8988T (cell line): ENCODE measurements at places on chromosomes 1 and 21.

DNA sequence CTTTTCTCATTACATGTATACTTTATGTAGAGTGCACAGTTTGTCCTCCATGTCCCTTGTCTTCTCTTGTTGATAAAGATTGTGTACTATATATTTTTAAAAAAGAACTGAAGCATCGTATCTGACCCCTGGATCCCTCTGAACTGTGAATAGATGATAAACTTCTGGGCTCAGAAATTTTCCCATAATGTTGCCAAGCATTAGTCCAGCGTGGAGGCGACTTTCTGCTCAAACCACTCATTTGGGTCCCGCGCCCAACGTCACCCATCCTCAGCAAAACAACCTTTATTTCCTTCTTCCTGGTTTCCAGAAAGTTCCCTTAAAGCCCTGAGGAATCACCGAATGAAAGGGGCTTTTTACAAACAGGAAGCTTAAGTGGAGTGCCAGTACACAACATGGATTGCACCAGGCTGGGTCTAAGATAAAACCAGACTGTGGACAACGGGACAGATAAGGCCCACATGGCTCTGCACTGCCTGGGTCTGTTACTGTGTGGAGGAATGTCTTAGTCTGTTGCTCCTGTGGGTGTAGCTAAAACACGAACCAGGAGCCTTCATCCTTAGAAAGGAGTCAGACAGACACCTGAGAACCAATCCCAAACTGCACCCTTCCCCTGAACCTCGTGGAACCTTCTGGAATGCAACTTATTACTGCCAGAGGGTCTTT lies 15.6 kb downstream of the EVA1C start:
- DNase-seq, result no peak

- no peak for DNase-seq
Measured at GRCh38 chr1:27152004-27152828, 2.7 kb downstream of the SLC9A1 start.

GRCh38 chr1:153888533-153888932 lies 34.2 kb downstream of the GATAD2B start:
- no peak for DNase-seq

DNA sequence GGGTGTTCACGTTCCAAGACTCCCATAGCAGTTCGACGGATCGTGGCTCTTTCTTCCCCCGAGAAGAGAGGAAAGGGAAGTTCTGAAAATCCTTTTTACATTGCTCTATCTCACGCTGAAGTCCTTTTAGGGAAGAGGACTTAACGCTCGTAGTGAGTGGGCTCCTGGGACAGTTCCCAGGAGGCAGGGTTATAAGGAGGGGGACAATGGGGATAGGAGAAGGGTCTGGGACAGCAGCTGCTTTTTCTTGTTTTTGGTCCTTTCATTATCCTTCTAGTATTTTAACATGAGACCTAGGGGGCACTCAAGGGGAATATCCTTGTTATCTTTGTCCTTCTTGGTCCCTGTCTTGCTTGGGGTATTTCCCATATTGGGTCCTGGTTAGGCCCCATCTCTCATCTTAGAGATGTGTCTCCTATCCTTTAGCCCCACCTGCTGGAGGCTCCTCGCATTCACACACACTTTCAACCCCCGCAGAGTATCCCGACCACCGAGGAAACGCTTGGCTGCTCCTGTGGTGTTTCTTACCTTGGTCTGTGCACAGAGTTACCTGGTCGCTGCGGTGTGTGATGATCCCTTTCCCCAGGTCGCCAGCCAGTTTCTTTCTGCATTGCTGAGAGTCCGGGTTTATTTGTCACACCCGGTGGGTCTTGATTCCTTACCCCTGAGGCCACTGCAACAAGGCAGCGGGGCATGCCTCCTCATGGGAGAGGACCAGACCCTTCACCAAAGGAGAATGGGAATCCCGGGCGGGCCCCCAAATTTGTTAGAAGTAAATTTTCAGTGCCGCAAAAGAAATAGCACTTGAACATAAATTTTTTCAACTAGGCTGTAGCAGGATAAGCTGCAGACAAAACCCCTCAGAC lies 29.7 kb downstream of the SCCPDH start:
- DNase-seq, result no peak

GRCh38 chr1:208201229-208201628 lies 43.0 kb downstream of the PLXNA2 start:
- peak; percentile 77 for DNase-seq

- no peak for DNase-seq
Measured at GRCh38 chr1:30368651-30369240, 354.6 kb downstream of the MATN1 start.

DNA sequence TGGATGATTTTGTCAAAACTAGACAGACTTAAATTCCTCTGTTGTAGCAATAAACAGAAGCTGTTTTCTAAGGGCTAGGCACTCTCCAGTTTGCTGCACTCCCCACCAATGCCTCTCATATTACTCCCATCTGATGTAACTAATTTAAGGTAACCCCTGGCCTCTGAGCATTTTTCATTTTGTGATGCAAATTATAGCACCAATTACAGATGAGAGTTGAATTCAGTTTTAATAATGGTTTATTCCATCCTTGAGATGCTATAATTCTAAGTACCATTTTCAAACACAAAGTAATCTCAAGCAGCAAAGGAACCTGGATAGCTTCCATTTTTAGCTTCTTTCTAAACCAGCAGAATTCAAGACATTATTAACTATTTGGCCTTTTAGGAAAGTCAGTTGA lies 280.4 kb upstream of the DAB1 start:
- DNase-seq, result no peak

GRCh38 chr1:93667642-93668041 lies 14.0 kb downstream of the BCAR3 start:
- no peak for DNase-seq

DNA sequence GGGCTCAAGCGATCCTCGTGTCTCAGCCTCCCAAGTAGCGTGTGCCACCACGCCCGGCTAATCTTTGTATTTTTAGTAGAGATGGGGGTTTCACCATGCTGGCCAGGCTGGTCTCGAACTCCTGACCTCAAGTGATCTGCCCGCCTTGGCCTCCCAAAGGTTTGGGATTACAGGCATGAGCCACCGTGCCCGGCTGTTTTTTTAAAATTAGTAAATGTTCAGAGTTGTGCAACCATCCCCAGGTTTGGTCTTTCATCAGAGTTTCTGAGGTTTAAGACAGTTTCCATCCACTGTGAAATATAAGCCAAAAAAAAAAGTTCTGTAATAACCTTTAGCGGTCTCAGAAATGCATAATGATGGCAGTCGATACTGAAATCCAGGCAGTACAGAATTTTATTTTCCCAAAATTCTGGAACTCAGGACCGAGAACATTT lies 550 bp upstream of the SYT11 start:
- no peak for DNase-seq

DNA sequence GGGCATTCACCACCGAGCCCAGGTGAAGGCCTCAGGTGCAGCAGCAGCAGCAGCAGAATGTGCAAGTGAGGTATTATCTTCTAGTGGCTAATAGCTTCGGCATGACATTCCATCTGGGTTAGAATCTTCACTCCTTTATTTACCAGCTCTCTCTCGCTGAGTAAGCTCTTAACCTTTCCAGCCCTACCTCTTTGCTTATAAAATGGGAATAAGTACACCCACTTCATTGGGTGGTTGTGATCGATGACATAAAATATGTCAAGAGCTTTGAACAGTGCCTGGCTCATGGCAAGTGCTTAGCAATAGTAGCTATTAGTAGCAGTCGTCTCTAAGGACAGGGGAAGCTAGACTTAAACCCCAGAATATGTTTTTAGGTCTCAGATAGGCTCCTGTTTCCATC lies 149.5 kb downstream of the NOS1AP start:
- DNase-seq, result no peak

DNA sequence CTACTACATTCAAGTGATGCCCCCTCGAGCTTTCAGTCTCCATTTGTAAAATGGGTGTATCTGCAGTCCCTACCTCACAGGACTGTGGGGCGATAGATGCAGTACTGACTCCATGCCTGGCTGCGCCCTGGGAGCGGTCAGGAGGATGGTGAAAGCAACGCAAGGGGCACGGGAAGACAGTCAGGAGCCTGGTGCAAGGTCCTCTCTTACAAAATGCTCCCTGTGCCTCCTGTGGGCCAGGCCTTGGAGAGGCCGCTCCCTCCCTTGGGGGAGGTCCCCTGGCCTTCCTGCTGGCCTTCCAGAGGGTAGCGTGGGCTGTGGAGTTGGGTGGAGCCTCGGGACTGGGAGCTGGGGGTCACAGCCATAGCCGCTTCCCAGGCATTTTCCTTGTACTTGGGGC lies 21.6 kb downstream of the FAM151A start:
- DNase-seq, result no peak

- no peak for DNase-seq
Measured at GRCh38 chr1:8019229-8019620, 6.9 kb downstream of the ERRFI1 start.

- DNase-seq, result no peak
Measured at GRCh38 chr21:46604975-46605766, at the start of gene S100B. Gene S100B, minus strand, starts transcription at chr21:46605082. Its CDS starts 2,667 bp downstream, at chr21:46602415.

GRCh38 chr1:53951697-53952096 lies 5.5 kb downstream of the LRRC42 start:
- no peak for DNase-seq

GRCh38 chr1:65297706-65298105 lies 11.6 kb upstream of the DNAJC6 start:
- no peak for DNase-seq

GRCh38 chr21:16302851-16303282 lies 573.1 kb downstream of the USP25 start:
- DNase-seq, result no peak

DNA sequence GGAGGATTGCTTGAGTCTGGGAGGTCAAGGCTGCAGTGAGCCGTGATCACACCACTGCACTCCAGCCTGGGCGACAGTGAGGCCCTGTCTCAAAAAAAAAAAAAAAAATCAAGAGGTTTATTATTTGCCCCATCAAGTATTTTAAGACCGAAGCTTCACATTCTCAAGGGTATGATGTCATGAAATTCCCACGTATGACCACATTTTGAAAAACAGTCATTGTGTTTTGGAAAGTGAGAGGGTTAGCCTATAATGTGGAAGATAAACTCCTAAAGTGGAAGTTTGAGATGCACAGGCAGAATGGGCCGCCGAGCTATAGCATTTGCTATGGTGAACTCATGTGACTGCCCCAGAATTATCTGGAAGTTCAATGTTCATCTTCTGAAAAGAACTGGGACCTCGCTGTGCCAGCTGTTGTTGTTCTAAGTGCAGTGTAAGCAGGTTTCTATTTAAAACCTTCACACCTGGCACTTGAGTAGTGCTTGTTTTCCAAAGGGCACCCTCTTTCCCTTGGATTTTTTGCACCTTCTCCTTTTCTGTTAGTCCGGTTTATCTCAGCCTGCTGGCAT lies 96.9 kb upstream of the SLC25A33 start:
- no peak for DNase-seq

DNA sequence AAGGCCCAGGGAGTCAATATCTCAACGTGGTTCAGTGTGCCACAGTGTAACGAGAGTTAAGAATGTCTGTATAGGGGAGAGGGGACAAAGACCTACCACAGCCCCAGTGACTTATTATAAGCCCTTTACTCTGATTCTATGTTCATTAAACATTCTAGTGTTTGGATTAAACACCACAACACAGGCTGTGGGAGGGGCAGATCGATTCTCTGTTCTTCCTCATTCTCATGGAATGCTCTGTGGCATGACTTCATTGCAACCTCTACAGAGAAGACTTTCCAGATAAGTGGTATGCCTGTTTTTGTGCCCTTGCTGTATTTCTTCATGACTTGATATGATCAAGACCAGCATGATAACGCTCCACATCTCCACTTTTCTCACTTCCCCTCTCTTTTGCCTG lies 39.0 kb upstream of the CD5L start:
- DNase-seq, result no peak

GRCh38 chr1:73948055-73948454 lies 249.9 kb downstream of the LRRIQ3 start:
- DNase-seq, result no peak

DNA sequence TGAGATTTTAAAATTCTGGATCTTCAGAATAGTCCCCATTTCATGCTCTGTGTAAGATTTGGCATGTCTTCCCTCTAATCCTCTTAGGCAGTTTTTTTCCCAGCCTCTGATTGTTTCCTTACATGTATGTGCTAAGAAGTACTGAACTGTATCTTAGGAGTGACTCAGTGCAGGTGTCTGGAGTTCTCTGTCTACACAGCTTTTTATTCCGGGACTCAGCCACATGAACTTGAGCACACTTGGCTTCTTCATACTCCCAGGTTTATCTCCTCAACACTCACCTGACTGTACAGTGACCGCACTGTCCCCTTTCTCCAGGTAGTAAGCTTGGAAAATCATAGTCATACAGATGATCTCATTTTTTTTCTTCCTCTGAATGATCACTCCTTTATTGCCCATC lies 50.7 kb downstream of the SYT14 start:
- no peak for DNase-seq

DNA sequence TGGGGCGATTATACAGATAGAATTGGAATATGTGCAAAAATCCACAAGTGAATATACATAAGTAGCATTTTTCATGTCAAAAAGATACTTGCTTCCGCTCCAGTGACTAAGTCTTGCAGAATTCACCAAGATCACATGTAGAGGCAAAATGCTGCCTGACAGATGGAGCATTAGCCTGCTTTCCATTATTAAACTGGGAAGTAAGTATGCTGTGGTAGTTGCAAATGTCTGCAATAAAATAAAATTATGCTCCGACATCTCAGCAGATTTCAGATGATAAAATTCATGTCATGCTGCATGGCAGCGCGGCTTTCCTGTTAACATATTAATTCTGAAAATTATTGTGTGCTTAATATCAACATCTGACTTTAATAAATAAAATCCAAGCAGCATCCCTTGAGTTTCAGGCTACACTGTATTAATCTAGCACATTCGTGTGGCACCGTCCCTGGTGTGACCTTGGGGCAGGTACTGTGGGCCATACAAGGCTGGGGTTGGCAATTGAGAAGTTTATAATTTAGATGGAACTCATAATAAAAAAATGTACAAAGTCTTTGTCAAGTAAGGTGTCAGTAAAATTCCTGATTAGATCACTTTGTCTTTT lies 366.4 kb upstream of the ZP4 start:
- DNase-seq, result no peak

DNA sequence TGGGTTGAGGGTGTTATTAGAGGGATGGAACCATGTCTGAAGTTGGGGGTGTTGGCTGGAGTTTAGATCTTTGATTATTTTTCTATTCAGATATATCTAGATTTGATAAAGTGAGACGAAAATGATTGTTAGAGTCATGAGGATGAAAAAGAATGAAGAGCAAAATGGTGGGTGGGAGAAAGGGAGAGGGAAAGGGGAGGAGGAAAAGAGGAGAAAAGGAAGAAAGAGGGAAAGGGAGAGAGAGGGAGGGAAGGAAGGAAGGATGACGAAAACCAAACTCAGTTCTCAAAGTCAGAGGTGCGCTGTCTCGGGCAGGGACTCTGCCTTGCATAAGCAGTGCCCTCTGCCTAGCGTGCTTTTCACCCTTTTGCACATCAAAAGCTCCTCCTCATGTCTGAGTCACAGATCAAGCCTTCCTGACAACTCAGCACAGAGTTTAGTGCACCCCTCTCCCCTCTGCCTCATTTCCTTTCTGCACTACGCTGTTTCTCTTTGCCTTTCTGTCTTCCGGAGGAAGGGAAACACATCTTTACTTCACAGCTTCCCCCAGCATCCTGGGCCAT lies 225.8 kb upstream of the PROX1 start:
- DNase-seq, result no peak

DNA sequence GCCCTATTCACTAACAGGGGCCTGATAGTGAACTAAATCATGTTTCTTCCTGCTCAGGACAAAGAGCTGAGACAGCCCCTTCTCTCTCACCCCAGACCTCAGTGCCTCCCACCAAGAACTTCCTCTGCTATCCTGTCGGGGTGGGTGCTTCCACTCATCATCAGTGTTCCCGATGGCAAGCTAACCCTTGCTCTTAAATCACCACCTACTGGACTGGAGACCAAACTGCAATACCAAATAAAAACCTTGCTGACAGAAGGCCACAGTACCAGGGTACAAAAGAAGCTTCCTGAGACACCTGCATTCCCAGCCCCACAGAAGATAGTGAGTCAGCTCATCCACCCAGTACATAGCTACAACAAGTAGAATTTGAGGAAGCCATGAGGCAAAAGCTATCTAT lies 799.5 kb downstream of the LTN1 start:
- DNase-seq, result no peak
